ENCODE measurements at places on chromosomes 7 and 10. TPM values are rescaled to one million over a fixed set of nuclear protein-coding genes. Genes with fewer than 3 reads are reported as not detected.

GRCh38 chr7:106862317-106863089 lies 2.6 kb upstream of the PIK3CG start:
- no peak for DNase-seq

WIPF3 gene
- total RNA-seq, result 2.0 TPM

ZNRF2 gene
- 22.1 TPM for total RNA-seq

CALCR gene
- 0.10 TPM for total RNA-seq
